ENCODE measurements at places on chromosomes 2 and 18. TPM values are rescaled to one million over a fixed set of nuclear protein-coding genes. Genes with fewer than 3 reads are reported as not detected.

Gene PLCD4
- total RNA-seq, result 13.8 TPM

Gene OTOS
- not detected for total RNA-seq

Gene POMC
- total RNA-seq, result not detected

- no peak for DNase-seq
- no peaks in the 10 kb centered on the region for H3K36me3 ChIP-seq
- H3K4me1 ChIP-seq, result no peaks in the 10 kb centered on the region
- no peak overlapping the region for H3K27ac ChIP-seq
- no peaks in the 10 kb centered on the region for H3K27me3 ChIP-seq
Measured at GRCh38 chr2:195838002-195838401, 181.0 kb downstream of the SLC39A10 start.

GRCh38 chr2:62611854-62612253 lies 93.7 kb upstream of the EHBP1 start:
- no peaks in the 10 kb centered on the region for H3K36me3 ChIP-seq
- H3K4me1 ChIP-seq, result no peaks in the 10 kb centered on the region
- no peak for DNase-seq
- H3K27me3 ChIP-seq, result no peaks in the 10 kb centered on the region
- no peak overlapping the region for H3K27ac ChIP-seq
